ENCODE measurements at places on chromosomes 3 and 15.

GRCh38 chr15:40439960-40440742, 602 bp upstream of the BAHD1 start:
- no peak for DNase-seq

DNA sequence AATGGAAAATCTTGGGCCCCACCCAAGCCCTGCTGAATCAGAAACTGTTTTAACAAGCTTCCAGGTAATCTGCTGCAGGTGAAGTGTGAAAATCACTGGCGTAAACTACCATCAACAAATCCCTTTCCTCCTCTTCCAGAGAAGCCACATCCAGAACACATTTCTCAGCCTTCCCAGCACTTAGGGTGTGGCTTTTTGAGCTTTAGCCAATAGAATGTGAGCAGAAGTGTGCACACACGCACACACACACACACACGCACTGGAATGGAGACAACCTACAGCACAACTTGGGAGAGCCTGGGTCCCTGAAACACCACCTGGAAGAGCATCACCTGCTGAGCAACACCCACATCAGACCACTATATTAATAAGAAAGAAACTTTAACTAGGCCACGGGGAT, 98.6 kb downstream of the OSBPL10 start:
- no peak for DNase-seq

DNA sequence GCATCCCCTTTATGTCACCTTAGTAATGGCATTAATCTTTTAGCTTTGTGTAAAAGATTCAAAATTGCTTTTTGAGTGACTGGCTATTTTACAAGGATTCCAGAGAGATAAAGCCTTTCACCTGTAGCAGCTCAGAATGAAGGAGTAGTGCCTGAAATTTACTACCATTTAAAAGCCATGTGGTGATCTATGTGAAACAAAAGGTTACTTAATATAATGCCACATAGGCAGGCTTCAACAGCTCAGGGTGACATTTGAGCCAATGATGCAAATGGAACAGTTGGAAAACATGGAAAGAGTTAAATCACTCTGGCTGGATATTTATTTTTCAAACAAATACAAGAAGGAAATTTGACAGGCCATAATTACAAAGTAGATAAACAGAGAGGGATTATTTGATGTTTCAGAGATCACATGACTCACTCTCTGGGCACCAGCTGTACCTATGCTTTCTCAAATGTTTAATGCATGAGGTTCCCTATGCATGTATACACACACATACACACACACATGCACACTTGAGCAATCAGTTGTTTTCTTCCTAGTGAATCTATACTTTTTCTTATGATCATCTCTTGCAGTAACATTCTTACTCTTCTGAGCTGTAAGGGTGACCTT, 171.5 kb downstream of the ZMAT3 start:
- no peak for DNase-seq

DNA sequence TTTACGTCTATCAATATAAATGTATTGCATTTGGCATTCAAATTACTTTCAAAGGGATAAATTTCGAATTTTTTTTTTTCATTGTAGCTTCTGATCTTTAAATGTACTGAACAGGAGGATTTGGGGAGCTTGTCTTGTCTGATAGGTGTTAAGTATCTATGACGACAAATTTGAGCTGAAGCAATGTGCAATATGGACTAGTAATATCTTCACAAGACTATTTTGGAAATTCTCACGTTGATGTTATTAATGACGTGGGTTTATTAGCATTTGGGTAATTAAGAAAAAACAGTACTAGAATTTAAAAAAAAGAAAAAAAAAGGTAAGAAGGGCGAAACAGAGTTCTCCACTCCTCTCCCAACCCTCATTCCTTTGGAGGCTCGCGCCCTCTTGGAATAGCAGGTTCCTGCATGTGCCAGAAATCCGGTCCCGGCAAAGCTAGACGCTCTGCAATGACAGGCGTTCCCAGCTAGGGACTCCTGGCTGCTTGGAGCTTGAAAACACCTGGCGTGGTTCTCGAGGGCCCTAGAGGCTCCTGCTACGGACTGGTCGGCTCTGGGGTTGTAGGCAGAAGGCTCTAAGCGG, 648 bp upstream of the P2RY1 start:
- no peak for DNase-seq

DNA sequence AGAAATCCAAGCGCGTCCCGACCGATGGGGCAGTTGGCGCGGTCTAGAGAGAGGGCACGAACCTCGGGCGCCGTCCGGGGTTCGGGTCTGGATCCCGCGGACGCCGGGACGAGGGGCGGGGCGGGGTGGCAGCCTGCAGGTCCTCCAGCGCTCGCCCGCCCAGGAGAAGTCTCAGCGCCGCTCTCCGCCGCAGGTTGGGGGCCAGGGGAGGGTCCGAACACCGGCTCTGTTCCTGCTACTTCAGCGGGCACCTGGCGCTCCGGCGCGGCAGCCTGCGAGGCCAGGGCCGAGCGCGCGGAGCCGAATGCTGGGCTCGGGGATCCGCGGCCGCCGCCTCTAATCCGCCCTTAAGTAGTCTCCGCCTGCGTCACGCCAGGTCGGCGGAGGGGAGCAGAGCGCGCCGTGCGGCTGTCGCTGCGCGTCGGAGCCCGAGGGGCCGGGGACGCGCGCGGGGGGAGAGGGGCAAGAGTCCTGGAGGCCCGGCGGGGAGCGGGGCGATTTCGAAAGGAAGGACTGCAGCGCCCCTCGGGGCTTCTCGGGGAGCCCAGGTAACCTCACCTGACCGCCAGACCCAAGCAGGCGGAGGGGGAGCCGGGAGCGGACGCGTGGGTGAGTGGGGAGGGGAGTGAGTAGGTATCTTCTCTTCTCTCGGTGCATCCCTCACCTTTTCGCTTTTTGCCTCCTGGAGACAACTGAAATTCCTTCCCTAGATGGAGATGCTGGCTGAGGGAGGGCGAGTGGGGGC, at the start of gene GJD2:
GJD2 (minus strand) TSS at position 325 of the 745 bp plus-strand sequence. CDS start 510 bp downstream, outside the sequence.
- no peak for DNase-seq

DNA sequence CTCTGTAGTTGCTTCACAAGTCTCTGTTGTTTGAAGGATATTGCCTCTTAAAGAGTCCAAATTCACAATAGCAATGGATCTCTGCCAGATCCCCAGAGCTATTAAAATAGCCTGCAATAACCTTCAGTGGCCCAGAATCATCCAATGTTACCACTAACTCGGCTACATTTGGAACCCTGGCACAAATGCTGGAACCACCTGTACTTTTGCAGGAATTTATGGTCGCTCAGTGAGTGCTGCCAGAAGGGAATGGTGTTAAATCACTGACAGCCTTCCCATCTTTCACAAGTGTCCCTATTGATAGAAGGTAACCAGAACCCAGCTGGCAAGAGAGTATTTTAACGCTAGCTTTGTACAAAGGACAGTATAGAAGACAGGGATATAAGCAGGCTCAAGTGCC, 298.8 kb upstream of the PLSCR5 start:
- DNase-seq = no peak

GRCh38 chr3:176926034-176926433, 271.2 kb downstream of the TBL1XR1 start:
- no peak for DNase-seq

Measured in T-helper 1 cell (primary cell).